CMK (cell line): ENCODE measurements at places on chromosomes 6 and 20.

GRCh38 chr20:32236048-32236533 lies 28.4 kb downstream of the POFUT1 start:
- DNase-seq = no peak

GRCh38 chr6:161035182-161035980 lies 43.8 kb downstream of the MAP3K4 start:
- no peak for DNase-seq

DNA sequence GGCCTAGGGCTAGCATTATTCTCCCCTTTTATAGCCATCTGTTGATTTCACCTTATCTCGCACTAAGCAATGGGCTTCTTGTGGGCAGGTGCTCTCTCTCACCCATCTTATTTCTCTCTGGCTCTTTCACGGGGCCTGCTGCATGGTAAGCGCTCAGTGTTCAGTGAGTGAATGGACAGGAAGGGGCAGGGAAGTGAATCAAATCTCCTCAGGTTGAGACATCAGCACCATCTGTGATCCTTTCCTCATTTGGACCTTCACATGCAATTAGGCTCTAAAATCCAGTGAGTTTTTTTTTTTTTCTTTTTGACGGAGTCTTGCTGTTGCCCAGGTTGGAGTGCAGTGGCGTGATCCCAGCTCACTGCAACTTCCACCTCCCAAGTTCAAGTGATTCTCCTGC lies 76.5 kb upstream of the EZR start:
- no peak for DNase-seq

GRCh38 chr6:101818051-101818450 lies 424.5 kb downstream of the GRIK2 start:
- no peak for DNase-seq

- DNase-seq = no peak
Observed at GRCh38 chr6:167791091-167791779, 35.5 kb upstream of the AFDN start.

DNA sequence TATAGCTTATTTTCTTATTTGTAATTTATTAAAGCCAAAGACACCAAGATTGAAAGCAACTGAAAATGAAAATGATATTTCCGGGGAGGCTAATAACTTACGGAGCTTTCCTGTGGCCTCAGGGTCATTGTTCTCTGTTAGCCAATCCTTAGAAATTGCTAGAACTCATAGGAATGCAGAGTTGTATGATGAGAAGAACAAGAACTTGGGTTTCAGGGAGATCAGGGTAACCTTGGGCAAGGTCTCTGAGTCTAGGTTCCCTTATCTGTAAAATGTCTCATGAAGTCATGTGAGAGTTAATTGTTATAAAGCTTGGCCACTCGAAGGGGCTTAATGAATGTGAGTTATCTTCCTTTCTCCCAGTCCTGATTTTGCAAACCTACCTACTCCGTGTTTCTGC lies 20.1 kb upstream of the SERINC3 start:
- no peak for DNase-seq

DNA sequence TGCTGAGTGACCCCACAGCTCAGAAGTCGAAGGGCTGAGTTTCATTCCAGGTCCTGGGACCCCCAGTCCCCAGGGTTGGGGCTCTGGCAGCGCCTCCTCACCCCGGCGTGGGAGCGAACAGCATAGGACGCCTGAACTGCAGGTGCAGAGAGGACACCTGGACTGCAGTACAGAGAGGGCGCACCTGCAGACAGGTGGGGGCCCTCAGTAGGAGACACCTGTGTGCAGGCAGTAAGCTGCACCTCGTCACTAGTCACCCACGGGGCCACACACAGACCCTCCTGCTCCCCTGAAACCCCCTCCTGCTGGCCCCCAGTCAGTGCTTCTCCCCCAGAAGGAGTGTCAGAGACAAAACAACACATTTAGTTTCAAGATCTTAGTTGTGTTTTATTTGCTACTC lies 8.6 kb upstream of the NKAIN4 start:
- no peak for DNase-seq

GRCh38 chr6:34914358-34914757 lies 25.3 kb downstream of the ANKS1A start:
- DNase-seq = no peak

DNA sequence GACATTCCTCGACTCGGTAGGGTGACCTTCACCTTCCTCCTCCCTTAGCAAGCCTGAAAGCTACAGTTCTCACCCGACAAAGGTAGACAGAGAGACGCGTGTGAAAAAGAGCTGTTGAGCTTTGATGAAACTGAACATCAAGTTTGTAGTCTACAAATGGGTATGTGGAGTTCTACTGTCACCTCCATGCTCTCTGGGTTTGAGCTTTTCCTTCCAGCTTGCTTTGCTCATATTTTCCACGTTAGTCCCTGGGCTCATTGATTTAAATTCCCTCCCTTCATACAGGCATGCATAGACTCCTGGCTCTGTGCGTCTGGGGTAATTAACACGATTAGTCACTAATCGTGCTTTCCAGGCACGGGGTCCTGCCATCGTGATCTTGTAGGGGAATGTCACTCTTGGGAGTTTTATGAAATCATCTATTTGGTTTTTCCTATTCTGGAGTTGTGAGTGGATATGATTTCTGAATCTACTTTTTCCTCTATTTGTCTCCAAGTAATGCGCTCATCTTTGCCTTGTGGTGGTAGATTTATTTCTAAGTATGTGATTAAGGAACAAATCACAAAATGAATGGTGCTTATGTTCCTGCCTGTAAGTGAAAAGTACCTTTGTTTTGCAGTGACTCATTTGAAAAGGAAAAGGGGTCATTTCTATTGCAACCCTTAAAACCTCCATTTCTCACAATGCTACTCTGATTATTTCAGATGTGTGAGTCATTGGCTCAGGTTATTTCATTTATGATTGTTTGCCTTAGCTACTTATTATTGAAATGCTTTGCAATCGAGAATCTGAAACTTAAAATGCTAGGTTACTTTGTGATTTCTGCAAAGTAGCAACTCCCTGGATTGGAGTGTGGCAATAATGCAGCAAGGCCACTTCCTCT lies 154.6 kb downstream of the ZDHHC14 start:
- DNase-seq = no peak

GRCh38 chr6:42263165-42263728 lies 45.6 kb upstream of the MRPS10 start:
- DNase-seq = no peak

DNA sequence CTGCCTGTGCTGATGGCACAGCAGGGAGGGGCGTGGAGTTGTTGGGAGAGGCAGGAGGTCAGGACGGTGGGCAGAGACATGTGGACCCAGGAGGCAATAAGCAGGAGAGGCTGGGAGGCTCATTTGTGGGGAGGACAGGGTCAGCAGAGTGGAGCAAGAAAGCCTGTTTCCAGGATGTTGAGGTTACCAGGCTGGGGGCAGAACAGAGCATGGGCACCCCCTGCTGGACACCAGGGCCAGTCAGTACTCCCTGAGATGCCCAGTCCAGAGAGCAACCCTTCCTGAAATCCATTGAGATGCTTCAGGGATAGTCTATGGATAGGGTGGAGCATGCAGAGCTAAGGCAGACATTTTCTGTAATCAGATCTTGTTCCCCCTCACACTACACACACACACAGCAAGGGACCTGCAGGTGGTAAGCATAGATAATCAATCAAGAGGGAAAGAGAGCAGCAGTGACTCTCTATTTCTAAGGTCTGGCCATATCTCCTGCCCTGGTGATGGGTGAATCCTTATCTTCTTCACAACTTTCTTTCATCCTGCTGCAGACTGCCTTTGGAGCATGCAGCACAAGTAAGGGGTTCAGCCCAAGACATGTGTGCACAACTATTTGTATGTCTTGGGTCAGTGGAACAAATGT lies 41.7 kb downstream of the MOCS1 start:
- no peak for DNase-seq

- no peak for DNase-seq
Observed at GRCh38 chr6:159117563-159117962, 51.6 kb upstream of the FNDC1 start.

DNA sequence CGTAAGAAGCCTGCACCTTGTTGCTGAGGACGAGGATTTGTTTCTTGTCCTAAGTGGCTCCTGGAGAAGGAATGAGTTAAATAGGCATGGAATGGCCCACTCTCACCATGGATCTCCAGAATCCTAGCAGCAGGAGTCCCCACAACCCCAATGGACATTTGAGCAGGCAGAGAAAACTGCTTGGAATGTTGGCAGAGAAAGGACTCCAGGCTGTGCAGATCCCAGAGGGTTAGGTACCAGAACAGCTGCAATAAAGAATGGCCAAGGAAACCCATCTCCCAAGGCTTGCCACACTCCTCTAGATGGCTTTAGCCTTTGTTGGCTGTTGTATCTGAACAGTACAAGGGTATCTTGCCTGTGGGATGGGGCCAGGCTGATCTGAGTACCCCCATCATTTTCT lies 1415.7 kb upstream of the ADGRB3 start:
- no peak for DNase-seq
